LHCN-M2 (cell line): ENCODE measurements at places on chromosomes 16 and 17. TPM values are rescaled to one million over a fixed set of nuclear protein-coding genes. Genes with fewer than 3 reads are reported as not detected.

TNK1 gene
- 0.06 TPM in 1 of 2 replicates, not detected in the other for total RNA-seq

WSCD1 gene
- 3.7 and 4.0 TPM in 2 replicates for total RNA-seq

FLOT2 gene
- total RNA-seq: 23.7 and 31.6 TPM in 2 replicates

DNA sequence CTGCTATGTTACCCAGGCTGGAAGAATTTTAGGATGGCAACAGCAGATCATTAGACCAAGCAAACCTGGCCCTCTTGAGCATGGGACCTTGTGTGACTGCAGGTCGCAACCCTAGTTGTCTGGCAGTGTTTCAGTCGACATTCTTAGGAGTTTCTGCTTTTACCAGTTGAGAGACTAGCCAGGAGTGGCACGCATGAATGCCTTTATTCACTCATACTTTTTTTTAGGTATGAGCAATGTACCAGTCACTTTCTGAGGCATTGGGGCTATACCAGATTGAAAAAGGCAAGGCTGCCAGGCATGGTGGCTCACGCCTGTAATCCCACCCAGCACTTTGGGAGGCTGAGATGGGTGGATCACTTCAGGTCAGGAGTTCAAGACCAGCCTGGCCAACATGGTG lies 28.2 kb upstream of the HAS3 start:
- peak; percentile 51 for DNase-seq

PDILT gene
- not detected in 2 replicates for total RNA-seq

LRRC75A gene
- total RNA-seq: 0.06 and 0.38 TPM in 2 replicates

PDE6G gene
- total RNA-seq: not detected in 2 replicates

DNA sequence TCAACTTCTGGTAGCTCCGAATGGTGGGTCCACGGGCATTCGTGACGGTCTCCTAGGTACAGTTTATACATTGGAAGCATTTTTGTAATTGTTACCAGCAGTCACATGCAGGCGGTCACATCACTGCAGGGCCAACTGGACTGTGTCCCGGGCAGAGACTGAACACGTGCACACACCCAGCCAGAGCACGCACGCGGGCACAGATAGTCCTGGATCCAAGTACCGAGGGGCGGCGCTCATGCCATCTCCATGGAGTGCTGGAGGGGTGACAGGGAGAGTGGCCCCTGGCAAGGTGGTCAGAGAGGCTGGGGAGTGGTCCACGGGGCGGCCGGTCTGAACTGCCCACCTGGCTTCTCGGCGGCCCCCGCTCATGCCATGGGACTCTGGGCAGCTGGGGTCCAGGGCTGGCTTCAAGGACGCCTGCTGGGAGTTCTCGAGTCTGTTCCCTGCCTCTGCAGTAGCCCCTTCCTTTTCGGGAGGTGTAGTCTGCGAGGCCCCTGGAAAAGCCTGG lies 34.2 kb downstream of the BAIAP2 start:
- DNase-seq: no peak

GRCh38 chr16:73093146-73094144 lies 45.5 kb upstream of the ZFHX3 start:
- DNase-seq: no peak

DNA sequence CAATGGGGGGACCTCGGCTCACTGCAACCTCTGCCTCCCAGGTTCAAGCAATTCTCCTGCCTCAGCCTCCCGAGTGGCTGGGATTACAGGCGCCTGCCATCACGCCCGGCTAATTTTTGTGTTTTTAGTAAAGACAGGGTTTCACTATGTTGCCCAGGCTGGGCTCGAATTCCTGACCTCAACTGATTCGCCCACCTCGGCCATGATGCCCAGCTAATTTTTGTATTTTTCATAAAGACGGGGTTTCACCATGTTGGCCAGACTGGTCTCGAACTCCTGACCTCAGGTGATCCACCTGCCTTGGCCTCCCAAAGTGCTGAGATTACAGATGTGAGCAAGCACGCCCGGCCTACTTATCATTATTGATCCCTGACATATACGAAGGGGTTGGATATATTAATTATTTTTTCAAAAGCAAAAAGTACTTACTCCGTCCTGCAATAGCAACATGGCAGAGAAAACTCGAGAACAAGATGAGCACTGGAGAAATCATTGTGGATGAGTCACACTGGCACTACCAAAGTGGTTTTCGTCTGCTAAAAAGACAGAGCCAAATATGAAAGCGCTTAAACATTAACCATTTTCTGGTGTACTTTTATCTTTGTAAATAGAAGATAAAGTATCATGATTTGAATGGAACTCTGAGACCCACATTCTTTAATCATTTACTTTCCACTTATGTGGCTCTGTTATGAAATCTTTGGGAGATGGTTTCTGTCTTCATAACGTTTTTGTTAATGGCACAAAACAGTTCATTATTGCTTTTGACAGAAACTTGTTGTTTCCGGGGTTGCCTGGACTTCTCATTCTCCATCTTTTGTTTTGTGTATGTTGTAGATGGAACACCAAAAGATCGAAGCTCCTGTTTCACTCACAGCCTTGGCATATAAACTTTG lies at the start of gene APOH:
Gene APOH (minus strand): TSS at position 529 of the 896 bp plus-strand sequence. CDS start 36 bp downstream, at position 493.
- no peak for DNase-seq

OSGIN1 gene
- total RNA-seq: 5.8 and 6.5 TPM in 2 replicates

- DNase-seq: no peak
Observed at GRCh38 chr16:51657848-51658247, 506.8 kb upstream of the SALL1 start.

GRCh38 chr16:70510216-70510615 lies 13.1 kb downstream of the COG4 start:
- no peak for DNase-seq

APOBR gene
- total RNA-seq: not detected in 2 replicates
